ENCODE measurements at places on chromosomes 2 and 18. TPM values are rescaled to one million over a fixed set of nuclear protein-coding genes. Genes with fewer than 3 reads are reported as not detected.

DNA sequence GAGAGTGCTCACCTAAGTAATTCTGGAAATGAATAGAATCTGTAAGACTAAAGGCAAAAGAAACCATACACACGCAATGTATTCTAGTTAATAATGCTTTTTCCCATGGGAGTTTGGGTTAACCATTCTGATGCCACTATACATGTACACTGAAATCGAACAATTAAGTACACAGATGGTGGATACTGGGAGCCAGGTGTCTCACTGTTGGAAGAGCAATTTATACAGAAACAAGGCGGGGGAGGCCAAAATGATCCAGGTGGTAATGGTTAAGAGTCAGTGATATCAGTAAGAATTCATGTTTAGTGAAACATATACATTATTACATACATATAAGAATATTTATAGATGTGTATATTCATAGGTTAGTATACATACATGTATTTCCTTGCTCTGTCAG, 67.2 kb downstream of the TMEM131 start:
- no peaks in the 10 kb centered on the region for H3K27me3 ChIP-seq
- peaks cover 12% of the 10 kb centered on the region for H3K4me1 ChIP-seq
- peaks cover 32% of the 10 kb centered on the region for H3K36me3 ChIP-seq
- no peak for DNase-seq

DNA sequence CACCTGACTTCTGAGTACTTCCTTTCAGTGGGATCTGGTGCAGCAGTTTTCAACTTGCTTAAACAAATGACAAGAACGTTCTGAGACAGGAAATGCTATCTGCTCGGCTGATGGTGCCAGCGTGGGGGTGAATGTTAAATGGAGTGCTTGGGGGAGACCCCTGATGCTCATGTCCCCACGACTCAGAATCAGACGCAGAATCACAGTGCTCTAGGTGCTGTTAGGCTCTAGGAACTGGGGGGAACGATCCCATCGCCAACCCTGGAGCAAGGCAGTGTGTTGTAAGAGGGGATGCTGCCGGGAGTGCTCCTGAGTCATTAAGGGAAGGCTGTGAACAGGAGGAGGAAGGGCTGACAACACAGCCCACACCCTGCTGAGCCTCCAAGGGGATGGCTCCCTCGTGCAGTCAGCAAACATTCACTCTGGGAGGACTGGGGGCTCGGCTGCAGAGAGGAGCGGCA, 34.1 kb upstream of the KCNF1 start:
- H3K27ac ChIP-seq = no peak overlapping the region
- H3K4me1 ChIP-seq = peaks cover 12% of the 10 kb centered on the region
- H3K27me3 ChIP-seq = no peaks in the 10 kb centered on the region
- H3K36me3 ChIP-seq = no peaks in the 10 kb centered on the region
- peak; percentile 47 for DNase-seq

GRCh38 chr2:163734881-163735684, 725 bp downstream of the FIGN start:
- no peaks in the 10 kb centered on the region for H3K36me3 ChIP-seq
- H3K4me1 ChIP-seq = peaks cover 6% of the 10 kb centered on the region
- H3K27me3 ChIP-seq = peaks cover 8% of the 10 kb centered on the region

- no peak overlapping the region for H3K4me3 ChIP-seq
- H3K4me1 ChIP-seq = no peaks in the 10 kb centered on the region
- no peak overlapping the region for H3K27ac ChIP-seq
- peak; percentile 76 for DNase-seq
These were observed 146.7 kb downstream of the PARD3B start for GRCh38 chr2:204691911-204692510.

DNA sequence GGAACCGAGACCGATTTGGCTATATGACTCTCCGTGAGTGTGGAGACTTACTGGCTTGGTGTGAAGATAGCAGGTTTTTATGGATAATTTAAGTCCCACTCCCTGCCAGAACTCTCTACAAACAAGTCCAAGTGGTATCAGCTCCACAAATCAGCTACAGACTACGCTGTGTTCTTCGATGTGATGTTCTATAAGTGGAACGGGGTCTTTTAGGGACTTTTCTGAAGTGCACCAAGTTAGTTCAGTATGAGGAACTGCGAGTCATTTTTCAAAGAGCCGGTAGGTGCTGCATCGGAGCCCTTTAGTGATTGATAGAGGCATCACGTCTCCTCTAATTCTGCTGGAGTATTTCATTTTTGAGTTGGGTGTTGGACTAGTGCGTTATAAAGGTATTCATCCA, 107.1 kb downstream of the TSHZ1 start:
- no peaks in the 10 kb centered on the region for H3K27me3 ChIP-seq
- DNase-seq = no peak
- no peak overlapping the region for H3K4me3 ChIP-seq
- H3K4me1 ChIP-seq = no peaks in the 10 kb centered on the region

- no peaks in the 10 kb centered on the region for H3K36me3 ChIP-seq
- no peaks in the 10 kb centered on the region for H3K27me3 ChIP-seq
- no peak overlapping the region for H3K4me3 ChIP-seq
- H3K27ac ChIP-seq = no peak overlapping the region
- DNase-seq = no peak
- no peaks in the 10 kb centered on the region for H3K4me1 ChIP-seq
These were observed 34.3 kb upstream of the PUM2 start for GRCh38 chr2:20384953-20385352.

- no peak overlapping the region for H3K4me3 ChIP-seq
- H3K27ac ChIP-seq = no peak overlapping the region
- H3K27me3 ChIP-seq = no peaks in the 10 kb centered on the region
- no peaks in the 10 kb centered on the region for H3K36me3 ChIP-seq
- H3K4me1 ChIP-seq = no peaks in the 10 kb centered on the region
These were observed 1351.6 kb upstream of the NRXN1 start for GRCh38 chr2:52383541-52383940.

GRCh38 chr2:39488450-39488849, 51.4 kb upstream of the MAP4K3 start:
- no peaks in the 10 kb centered on the region for H3K36me3 ChIP-seq
- peaks cover 3% of the 10 kb centered on the region for H3K4me1 ChIP-seq
- no peaks in the 10 kb centered on the region for H3K27me3 ChIP-seq
- no peak for DNase-seq
- no peak overlapping the region for H3K4me3 ChIP-seq
- H3K27ac ChIP-seq = no peak overlapping the region

DNA sequence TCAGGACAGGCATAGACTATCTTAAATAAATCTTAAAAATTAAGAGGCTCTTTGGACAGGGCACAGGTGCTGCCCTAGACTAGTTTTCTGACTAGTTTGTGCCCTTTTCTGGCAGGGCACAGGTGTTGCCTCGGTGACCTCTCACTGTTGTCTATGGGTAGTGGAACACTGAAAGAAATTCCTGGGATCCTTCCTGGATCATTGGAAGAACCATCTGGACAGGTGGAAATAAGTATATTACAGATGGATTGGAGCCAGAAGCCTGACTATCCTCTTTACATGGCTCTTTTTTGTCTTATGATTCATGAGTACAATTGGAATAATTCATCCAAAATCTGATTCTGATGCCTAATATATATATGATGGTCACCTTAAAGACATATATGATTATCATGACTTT, 286.6 kb downstream of the RIT2 start:
- H3K36me3 ChIP-seq = no peaks in the 10 kb centered on the region
- H3K4me3 ChIP-seq = no peak overlapping the region
- H3K27me3 ChIP-seq = no peaks in the 10 kb centered on the region

- no peak for DNase-seq
- H3K4me3 ChIP-seq = no peak overlapping the region
- H3K27ac ChIP-seq = no peak overlapping the region
- peaks cover 87% of the 10 kb centered on the region for H3K36me3 ChIP-seq
These were observed 32.3 kb upstream of the MPP4 start for GRCh38 chr2:201730651-201731285.

The CABYR gene
- 10.0 TPM for total RNA-seq

The TPRKB gene
- total RNA-seq = 42.7 TPM

The APCDD1 gene
- total RNA-seq = 4.7 TPM

The MAB21L4 gene
- not detected for total RNA-seq

The BOLL gene
- total RNA-seq = not detected

The OTOF gene
- total RNA-seq = 1.0 TPM

The TANC1 gene
- 9.5 TPM for total RNA-seq
